ENCODE measurements at places on chromosomes 5 and 9.

GRCh38 chr5:177474846-177475562 is 1.6 kb upstream of the DBN1 start:
- no peak for DNase-seq

DNA sequence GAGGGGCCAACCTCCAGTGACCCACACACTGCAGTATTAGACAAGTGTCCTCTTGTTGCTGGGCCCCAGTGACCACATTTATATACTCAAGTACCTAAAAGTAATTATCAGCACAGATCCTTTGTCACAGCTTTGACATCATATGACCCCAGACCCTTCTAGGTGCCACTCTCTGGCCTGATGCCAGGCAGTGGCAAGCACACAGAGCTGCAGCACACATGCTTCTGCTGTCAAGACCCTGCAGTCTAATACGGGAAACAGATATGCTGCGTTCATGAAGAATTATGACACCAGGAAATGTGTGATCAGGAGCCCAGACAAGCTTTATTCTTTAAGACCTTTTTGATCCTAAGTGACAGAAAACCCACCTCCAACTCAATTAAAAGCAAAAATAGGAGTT is 63.8 kb upstream of the AFAP1L1 start:
- DNase-seq, result no peak

DNA sequence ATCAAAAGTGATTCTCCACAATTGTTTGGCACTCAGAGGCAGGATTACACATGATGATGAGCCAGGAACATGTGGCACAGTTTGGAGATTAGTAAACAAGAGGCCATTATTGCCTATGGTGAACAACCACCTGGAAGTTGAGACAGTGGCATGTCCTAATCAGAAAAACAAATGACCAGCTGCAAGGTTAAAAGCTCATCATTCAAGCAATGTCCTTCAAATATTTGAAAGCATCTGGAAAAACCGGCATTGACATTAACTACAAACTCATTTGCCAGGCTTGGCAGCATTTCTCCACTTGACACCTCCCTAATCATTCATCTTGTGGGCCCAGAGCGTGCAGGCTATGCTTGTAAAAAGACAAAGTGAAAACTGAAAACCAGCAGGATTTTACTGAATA is 80.6 kb upstream of the MEGF10 start:
- DNase-seq, result no peak

DNA sequence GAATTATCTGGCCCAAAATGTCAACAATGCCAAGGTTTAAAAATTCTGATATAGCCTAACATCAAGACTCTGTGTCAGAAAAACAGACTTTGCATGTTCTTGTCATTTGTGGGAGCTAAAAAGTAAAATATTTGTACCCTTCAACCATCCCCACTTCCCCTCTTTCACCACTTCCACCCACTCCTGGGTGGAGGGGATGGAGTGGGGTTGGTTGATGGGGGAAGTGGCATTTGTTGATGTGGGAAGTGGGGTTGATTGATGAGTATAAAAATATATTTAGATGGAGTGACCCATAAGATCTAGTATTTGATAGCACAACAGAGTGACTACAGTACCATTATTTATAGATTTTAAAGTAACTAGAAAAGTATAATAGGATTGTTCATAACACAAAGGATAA is 55.0 kb upstream of the C9orf72 start:
- DNase-seq, result no peak

DNA sequence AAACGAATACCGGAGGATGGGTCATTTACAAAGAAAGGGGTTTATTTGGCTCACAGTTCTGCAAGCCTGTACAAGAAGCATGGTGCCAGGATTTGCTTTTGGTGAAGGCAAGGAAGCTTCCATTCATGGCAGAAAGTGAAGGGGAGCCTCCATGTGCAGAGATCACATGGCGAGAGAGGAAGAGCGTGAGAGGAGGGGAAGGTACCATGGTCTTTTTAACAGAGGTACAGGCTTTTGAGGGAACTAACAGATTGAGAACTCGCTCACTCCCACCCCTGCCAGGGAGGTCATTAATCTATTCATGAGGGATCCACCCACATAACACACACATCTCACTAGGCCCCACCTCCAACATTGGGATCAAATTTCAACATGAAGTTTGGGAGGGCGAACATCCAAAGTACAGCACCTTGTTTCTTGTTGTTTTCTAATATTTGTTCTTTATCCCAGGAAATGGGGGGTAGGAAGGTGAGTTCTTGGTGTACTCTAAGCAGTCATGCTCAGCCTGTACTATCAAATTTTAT is 18.5 kb downstream of the TMC1 start:
- no peak for DNase-seq

DNA sequence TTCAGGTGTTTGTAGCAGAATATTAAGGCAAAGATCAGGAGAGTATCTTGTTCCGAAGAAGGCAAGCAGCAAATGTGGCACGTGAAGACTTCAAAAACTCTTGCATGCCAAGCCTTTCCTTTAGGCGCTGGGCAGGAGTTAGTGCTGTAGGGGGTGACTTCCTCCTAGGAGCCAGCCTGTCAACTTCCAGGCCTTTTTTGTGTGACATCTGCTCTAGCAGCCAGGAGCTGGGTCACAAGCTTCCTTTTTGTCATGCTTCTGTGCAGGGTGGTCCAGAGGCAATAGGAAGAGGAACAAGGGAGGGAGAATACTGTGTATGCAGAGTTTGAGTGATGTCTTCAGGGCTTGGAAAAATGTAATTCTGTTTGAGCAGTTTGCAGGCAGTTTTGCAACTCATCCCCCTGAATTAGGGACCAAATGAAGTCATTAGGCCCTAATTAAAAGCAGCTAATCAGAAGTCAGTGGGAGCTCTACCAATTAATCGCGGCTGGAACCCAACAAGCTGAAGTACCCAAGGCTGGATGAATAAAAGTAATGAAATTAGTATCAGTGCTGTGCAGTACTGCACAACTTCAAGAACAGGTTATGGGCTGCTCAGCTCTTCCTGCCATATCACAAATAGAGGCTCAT is 53.5 kb downstream of the TLR4 start:
- no peak for DNase-seq

DNA sequence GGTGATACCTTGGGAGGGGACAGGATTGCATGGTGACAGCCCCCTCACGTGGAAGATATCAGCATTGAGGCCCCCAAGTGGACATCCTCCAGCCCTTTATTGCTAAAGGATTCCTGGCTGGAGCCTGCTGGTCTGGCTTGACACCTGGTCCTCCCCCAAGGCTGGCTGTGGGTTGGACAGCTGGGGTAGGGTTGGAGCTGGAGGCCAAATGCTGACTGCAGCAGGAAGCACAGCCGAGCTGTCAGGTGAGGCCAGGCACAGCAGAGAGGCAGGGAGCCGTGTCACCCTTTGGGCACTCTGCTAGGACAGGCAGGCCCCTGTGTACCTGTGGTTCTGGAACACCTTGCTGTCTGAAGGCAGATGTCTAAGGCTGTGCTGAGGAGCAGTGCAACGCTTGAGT is 2.2 kb downstream of the CACFD1 start:
- DNase-seq, result no peak

GRCh38 chr9:125330587-125330986 is 69.0 kb downstream of the GAPVD1 start:
- no peak for DNase-seq

DNA sequence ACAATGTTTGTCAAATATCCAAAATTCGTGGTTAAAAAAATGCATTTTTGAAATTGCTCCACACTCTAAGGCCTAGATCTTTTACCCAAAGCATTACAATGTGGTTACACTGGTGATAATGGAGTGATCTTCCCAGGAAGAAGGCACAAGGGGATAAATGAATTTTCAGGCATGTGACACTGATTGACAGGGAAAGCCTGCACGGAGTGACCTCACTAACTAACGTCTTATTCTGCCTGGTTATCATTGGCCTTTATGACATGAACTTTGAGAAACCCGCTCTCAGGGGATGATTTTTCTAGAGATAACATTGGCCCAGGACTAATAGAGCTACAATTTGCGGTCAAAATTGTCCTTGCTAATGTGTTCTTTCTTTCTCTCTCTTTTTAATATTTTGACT is 137.6 kb downstream of the PRKACG start:
- no peak for DNase-seq

GRCh38 chr5:55143624-55144023 is 16.3 kb upstream of the GPX8 start:
- DNase-seq, result no peak

DNA sequence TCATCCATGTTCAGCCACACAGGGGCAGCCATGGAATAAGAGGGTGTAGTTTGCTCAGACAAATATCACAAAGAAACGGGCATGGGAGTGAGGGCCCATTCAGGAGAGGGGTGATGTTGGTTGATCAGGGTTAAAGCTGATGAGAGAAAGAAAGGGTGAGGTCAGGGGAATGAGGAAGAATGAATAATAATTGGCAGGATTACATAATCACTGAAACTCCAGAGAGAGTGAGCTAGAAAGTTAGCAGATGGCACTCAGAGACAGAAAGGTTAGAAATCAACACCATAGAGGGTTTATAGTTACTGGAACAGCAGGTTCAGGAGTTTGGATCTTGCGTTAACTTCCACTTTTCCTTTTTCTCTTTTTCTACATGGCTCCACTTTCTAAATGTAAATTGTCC is 113.9 kb downstream of the TAF11L14 start:
- DNase-seq, result no peak

DNA sequence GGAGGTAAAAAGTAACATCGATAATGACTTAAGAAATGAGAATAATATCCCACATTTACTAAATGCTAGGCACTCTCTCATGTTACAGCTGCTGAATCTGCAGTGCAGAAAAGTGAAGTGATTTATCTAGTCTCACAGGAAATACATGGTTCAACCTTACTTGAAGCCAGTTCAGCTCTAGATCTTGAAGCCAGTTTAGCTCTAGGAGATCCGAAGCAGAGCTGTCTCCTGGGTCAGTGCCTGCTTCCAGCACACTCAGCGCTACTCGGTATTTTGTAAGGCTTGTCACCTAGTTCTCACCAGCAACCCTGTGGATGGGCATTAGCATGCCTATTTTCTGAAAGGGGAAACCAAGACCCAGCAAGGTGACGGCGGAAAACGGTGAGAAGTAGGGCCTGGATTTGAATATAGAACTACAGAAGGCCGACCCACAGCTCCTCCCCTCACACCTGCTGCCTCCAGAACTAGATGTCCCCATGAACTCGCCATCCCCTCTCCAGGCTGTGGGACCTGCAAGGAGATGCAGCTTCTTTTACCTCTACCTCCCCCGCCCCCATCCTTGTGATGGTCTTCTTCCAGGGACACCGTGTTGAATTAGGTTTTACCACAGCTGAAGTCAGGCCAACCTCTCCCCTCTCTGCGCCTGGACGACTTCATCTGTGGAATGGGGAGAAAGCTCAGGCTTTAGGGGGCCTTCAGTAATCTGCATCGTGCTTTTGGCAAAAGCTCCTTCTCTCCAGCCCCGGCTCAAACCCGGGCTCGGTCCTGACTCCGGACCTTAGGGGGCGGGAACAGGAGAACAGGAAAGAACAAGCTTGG is 4.4 kb upstream of the MSX2 start:
- no peak for DNase-seq

DNA sequence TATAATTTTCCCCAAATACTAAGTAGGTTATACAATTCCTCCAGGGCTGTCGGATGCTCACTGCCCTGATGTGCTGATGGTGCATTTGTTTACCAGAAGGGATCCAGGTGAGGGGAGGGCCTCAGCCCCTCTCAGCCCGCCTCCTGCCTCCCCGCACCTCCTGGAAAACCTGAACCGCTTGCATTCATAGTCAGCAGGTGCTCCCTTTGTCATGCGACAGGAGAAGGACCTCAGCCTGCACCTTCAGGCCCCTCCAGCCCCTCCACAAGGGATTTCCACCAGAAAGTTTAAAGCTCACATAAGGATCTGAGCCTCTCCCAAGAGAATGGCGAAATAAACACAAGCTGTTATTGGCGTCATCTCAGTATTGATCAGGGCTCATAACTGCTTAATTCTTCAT is 36.5 kb upstream of the NTNG2 start:
- DNase-seq, result no peak

- no peak for DNase-seq
Measured at GRCh38 chr5:148884339-148885020, 58.1 kb downstream of the ADRB2 start.

GRCh38 chr5:105922080-105922479 is 1748.7 kb downstream of the EFNA5 start:
- no peak for DNase-seq

- DNase-seq, result no peak
Measured at GRCh38 chr9:87853876-87854579, 28.6 kb upstream of the SPATA31E1 start.

DNA sequence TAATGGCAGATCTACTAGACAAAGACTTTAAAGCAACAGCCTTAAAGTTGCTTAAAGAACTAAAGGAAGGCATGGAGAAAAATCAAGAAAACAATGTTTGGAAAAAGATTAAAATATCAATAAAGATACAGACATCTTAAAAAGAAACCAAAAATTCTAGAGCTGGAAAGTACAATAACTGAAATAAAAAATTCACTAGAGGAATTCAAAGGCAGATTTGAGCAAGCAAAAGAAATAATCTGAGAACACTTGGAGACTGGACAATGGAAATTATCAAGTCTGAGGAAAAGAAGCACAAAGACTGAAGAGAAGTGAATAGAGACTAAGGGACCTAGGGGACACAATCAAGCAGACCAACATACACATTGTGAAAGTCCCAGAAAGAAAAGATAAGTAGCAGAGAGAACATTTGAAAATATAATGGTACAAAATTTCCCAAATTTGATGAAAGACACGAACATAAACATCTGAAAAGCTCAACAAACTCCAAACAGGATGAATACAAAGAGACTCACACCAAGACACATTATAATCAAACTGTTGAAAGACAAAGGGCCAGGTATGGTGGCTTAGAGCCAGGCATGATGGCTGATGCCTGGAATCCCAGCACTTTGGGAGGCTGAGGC is 26.3 kb downstream of the SIL1 start:
- no peak for DNase-seq

- no peak for DNase-seq
Measured at GRCh38 chr5:138833080-138833479, 42.1 kb downstream of the LRRTM2 start.

DNA sequence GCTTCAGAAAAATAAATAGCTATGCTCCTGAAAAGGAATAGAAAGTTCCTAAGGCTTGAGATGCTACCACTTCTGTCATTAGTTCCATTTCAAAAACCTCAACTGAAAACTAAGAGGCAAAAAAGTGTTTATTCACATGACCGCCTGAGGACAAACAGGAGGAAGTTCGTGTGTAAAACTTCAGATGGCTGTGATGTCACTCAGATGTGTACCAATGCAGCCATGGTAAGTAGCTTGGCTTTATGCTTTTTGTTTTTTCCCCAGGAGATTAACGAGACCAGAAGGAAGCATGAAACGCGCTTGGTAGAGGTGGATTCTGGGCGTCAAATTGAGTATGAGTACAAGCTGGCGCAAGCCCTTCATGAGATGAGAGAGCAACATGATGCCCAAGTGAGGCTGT is 33.0 kb downstream of the LMNB1 start:
- no peak for DNase-seq

DNA sequence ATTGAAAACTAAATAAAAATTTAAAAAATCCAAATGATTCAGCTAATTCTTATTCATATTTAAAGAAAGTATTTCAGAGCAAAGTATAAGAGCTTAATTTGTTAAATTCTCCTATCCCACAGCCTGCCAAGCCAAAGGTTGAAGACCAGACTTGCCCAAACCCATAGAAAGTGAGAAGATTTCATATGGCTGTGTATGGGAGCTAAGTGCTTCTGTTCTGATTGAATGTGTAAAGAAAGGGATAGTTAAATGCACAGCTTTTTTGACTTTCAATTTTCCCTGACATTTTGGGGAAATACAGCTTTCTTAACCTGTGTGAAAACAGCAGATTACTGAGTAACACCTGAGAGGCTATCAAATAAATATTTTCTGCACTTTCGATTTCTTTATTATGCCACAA is 125.0 kb upstream of the MTAP start:
- no peak for DNase-seq
